ENCODE measurements at places on chromosomes 5 and 9.

DNA sequence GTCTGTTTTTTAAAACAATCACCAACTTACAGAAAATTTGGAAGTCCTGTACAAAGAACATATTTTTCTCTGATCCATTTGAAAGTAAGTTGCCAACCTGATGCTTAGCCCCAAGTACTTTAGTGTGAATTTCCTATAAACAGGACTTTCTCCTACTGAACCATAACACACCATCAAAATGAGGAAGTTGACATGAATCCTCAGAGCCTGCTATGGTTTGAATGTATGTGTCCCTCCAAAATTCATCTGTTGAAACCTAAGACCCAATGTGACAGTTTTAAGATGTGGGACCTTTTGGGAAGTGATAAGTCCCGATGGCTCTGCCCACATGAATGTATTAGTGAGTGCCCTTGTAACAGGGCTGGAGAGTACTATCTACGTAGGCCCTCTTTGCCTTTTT is 6.4 kb upstream of the ACOT12 start:
- no peak for DNase-seq

DNA sequence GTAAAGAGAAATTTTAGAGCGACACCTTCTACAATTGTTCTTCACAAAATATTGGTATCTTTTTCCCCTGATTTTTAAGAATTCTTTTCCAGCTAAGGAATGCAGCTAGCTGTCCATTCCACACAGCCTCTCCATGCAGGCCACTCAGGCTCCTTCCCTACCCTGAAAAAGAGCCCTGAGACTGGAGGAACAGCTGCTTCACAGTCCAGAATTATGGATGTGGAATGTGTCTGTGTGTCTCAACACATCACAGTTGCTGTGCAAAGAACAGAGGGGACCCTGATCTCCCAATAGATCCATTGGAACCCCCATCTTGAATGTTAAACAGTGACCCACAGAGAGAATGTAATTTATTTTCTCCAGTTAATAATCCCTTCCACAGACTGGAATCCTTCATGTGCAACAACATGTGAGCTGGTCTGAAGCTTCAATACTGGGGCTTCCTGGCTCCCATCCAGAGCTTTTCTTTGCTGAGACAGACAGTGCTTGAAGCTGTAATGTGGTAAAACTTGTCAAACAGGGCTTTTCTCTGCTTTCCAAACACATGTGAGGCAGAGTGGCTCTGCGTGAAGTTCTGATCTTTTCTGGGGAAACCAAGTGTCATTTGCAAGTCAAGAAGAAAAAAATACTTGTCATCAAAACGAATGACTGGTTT is 53.3 kb upstream of the SMC5 start:
- DNase-seq: no peak

DNA sequence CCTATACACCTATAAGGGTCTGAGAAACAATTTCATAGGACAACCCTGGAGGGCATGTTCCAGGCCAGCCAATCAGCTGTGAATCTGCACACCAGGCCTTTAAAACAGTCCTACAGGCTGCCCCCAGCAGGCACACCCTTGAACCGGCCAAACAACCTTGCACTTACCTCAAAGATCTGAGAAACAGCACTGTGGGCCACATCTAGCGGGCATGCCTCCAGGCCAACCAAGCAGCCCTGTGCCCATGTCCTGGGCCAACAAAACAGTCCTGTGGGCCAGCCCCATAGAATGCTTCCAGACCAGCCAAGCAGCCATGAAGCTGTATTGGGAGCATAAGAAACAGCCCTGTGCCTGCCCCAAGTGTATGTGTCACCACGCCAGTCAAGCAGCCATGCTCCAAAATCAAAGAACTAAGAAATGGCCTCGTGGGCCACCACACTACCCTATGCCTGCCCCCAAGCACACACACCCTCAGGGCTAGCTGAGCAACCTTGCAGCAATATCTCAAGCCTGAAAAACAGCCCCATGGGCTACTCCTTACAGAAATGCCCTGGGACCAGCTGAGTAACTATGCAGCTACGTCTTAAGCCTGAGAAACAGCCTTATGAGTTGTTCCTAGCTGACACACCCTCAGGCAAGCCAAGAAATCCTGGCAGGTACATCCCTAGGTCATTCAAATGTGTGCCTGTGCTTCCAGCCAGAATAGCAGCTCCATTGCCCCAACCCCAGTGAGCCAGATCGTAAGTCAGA is 2243.8 kb upstream of the C9orf72 start:
- DNase-seq: no peak

DNA sequence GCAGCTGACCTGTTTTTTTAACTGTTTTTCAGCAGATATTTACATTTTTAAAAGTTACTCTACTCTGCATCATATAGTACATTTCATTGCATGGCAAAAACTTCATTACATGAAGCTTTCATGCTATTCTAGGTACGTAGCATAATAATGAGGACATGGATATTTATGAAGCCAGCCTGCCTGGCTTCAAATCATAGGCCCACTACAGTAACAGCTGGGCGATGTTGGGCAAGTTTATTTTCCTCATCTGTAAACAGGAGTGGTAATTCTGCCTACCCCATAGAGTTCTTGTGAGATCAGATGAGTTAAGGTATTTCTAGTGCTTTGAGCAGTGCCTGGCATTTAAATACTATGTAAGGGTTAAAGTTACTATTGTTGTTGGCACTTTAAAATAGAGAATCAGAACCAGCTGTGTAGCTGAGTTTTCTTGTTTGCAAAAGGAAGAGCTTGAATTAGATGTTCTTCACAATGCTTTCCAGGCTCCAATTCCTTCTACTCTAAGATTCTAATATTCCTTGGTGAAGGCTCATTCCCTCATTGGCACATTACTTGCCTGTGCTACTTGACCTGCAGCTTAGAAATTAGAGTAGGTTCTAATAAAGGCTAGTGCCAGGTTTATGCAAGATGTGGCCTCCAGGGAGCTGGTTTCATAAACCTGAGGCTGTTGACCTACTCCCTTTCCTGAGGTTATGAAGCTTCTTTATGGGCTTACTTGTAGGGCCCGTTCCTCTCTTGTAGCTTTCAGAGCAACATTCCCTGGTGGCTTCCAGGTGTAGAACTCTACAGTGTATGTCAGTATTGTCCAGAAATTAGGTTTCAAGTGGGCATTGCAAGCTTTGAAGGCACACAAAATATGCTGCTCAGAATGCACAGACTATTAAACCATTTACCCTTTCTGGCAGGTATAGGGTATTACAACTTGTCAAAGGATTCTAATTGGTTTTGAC is 14.5 kb downstream of the ANP32B start:
- DNase-seq: no peak

GRCh38 chr9:99415606-99416005 is 193.5 kb downstream of the SEC61B start:
- no peak for DNase-seq

DNA sequence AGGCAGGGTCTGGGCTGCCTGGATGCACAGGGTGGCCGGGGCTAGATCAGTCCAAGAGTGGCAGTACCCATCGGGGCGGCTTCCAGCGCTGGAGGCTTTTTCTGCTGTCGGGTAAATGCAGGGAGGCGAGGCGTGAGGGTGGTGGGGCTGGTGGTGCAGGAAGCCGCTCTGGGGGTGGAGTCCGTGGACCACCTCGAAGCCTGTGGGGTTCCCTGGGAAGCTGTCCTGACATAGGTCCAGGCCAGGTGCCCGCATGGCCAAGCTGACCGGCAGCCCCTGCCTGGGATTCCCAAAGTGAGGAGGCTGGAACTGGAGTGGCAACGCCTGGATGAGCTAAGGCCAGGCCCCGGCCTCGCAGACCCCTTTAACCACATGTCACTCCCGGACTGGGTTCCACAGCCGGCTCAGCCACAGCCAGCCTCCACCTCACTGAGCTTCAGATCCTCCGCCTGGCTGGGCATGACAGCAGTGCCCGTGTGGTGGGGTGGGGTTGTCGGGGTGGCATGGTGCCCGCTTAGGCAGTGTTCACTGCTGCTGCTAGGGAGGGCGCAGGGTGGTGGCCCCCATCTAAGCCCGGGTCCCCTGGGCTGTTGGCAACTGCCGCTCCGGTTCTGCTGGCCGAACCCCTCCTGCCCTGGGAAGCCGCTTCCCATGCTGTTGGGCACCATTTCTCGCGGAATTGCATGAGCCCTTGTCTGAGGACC is 1.4 kb upstream of the QRFP start:
- DNase-seq: no peak

DNA sequence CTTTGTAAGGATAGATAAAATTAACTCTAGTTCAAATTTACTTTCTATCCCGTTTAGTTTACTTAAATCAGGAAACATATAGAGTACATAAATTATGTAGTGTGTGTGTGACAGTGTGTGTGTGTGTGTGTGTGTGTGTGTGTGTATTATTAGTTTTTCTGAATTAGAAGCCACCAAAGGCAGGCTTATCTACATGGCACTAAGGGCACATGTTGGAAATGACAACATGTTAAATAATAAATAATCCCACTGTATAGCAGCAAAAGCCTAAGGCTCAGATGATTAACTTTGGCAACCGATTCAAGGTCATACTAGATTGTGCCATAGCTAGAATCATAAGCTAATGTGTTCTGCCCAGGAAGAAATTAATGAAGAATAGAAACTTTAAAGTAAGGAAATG is 54.6 kb downstream of the MEGF9 start:
- DNase-seq: no peak

- no peak for DNase-seq
Measured at GRCh38 chr5:112663146-112663545, 74.5 kb upstream of the APC start.

GRCh38 chr5:52481201-52481600 is 306.5 kb upstream of the ITGA1 start:
- no peak for DNase-seq

- no peak for DNase-seq
Measured at GRCh38 chr5:32029261-32029660, 144.9 kb downstream of the GOLPH3 start.

DNA sequence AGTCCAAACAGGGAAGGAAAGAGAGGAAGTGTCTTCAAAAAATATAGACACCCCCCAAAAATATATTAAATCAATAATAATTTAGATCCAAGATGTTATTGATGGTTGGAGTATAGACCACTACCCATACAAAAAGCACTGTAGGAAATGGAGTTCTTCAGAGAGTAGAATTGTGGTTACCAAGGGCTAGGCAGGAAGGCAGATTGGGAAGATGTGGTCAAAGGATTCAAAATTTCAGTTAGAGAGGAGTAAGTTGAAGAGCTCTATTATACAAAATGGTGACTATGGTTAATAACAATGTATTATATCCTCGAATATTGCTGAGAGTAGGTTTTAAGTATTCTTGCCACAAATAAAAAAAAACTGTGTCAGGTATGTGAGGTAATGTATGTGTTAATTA is 149.4 kb downstream of the CWC27 start:
- no peak for DNase-seq

DNA sequence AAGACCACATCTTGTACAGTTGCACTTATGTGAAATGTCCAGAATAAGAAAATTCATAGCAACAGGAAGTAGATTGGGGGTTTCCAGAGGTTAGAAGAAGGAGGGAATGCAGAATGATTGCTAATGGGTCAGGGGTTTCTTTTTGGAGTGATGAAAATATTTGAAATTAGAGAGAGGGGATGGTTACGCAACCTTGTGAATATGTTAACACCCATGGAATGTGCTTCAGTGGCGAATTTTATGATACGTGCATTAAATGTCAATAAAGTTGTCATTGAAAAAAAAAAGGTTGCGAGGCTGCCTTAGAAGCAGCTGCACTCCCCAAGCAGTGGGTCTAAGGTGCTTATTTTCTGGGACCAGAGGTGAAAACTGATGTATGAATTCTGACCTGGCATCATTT is 64.4 kb upstream of the SUB1 start:
- no peak for DNase-seq

- DNase-seq: no peak
Measured at GRCh38 chr5:97192580-97193354, 9.7 kb upstream of the RIOK2 start.

- DNase-seq: no peak
Measured at GRCh38 chr9:100196215-100196614, 97.2 kb downstream of the INVS start.

Measured in stimulated activated CD4-positive, alpha-beta T cell treated with anti-CD3 and anti-CD28 coated beads, Interleukin-1b, Interleukin-23, amount 100 ng/mL, for 1 hour (primary cell).